ENCODE measurements at places on chromosomes 3 and 15.

- DNase-seq: no peak
Observed at GRCh38 chr3:169929830-169930519, 18.6 kb downstream of the SAMD7 start.

- peak; percentile 76 for DNase-seq
Observed at GRCh38 chr15:42581272-42581730, 5.9 kb downstream of the STARD9 start.

- DNase-seq: no peak
Observed at GRCh38 chr3:63918321-63918720, 6.1 kb upstream of the SCAANT1 start.

- no peak for DNase-seq
Observed at GRCh38 chr3:124034844-124035152, 42.9 kb upstream of the ROPN1 start.

DNA sequence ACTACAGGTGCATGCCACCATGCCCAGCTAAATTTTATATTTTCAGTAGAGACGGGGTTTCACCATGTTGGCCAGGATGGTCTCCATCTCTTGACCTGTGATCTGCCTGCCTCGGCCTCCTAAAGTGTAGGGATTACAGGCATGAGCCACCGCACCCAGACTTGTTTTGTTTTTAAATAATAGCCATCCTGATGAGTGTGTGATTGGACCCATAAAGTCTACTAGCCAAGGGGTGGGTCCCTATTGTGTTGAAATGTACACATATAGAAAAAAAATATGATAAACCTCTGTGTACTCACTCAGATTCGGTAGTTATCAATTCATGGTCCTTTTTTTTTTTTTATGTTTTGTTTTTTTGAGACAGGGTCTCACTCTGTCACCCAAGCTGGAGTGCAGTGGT, 17.3 kb downstream of the ZNF592 start:
- no peak for DNase-seq

- DNase-seq: no peak
Observed at GRCh38 chr3:191236646-191237045, 37.6 kb downstream of the OSTN start.

DNA sequence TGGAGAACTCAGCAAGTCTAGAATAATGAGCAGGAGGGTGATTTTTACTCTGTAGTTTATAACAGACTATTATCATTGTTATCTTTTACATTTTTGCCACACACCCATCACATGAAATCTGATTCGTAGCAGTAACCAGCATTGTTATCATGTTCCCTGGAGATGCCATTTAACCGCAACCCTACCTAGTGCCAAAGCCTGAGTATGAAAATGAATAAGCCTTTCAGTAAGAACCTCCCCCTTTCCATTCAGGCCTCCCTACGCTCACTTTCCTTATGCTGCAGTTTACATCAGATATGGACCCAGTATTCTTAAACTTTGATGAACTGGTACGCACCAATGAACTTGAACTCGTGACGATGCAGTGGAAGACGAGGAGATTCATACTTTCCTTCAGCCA, 158.7 kb upstream of the SPRED1 start:
- no peak for DNase-seq

GRCh38 chr3:36164400-36164799, 215.9 kb upstream of the STAC start:
- DNase-seq: no peak

DNA sequence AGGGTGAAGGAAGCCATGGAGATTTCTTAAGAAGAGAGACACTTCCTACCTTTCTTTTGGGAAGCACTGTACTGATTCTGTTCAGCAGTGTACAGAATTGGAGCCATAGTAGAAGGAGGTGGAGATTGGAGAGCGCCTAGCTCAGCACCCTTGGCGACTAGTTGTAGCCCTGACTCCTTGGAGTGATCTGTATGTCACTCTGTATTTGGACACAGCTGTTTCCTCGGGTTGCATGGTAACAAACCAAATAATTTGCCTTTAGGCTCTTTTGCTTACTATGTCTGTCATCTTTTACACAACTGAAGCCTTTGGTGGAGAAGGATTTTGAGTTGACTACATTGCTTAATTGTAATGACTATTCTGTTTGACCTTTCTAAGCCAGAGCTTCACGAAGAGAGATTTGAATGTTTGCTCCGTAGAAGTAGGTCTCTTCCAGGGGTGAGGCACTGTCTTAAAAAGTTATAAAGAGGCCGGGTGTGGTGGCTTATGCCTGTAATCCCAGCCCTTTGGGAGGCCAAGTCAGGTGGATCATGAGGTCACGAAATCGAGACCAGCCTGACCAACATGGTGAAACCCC, 77.1 kb downstream of the AKAP13 start:
- DNase-seq: no peak
